ENCODE measurements at places on chromosomes 3 and 15.

DNA sequence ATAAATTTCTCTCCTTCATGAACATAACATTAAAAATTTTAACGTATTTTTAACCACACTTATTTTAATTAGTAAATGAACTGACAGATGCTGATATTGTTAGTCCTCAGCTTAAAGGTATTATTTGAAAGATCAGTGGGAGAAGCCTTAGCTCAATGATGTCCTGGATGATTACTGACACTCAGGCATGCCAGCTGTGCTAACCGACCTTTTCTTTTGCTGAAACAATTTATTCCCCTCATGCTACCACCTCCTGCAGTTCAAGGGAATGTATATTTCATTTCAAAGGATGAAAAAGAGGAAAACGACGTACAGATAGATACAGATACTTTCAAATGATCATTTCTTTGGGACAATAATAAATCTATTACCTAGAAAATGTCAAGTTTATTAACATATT lies 620.8 kb downstream of the FGF12 start:
- DNase-seq = no peak

GRCh38 chr3:48155122-48155521 lies 33.1 kb downstream of the CDC25A start:
- DNase-seq = peak; percentile 45

- no peak for DNase-seq
These were observed 150.2 kb upstream of the PTPRG start for GRCh38 chr3:61411009-61411662.

- DNase-seq = no peak
These were observed 46.9 kb downstream of the ADCY5 start for GRCh38 chr3:123401836-123402530.

DNA sequence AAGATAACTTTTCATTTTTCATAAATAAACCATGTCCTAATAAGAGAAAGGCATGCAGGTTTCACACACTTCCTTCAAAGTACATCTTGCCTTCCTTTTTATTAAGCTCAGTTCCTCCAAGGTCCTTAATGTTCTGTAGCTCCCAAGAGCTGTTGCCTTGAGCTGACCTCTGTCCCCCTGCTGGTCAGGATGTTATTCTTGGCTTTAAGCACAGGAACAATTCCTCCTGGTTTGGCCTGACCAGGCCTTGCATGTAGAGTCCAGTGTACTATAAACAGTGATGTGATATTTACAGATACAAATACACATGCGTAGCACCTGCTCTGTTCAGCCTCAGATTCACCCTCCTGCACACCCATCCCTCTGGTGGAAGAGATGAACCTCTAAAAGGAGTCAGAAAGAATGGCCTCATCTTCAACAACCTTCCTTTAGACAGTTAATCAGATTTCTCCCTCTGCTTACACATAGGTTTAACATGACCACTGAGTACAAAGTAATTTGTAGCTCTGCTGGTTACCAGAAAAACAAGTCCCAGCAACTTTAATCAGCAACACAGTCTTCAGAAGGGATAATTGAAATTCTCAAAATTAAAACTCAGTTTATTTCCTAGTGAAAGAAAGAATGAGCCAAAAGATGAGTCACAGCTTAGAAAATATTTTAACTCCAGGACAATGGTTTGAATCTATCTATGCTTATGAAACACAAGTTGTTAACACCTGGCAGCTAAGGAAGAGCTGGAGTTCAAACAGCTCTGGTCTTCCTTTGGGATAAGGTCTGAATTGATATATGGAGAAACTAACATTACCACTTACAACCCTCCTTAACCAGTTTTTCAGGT lies 46.5 kb downstream of the PTPN9 start:
- peak; percentile 66 for DNase-seq

DNA sequence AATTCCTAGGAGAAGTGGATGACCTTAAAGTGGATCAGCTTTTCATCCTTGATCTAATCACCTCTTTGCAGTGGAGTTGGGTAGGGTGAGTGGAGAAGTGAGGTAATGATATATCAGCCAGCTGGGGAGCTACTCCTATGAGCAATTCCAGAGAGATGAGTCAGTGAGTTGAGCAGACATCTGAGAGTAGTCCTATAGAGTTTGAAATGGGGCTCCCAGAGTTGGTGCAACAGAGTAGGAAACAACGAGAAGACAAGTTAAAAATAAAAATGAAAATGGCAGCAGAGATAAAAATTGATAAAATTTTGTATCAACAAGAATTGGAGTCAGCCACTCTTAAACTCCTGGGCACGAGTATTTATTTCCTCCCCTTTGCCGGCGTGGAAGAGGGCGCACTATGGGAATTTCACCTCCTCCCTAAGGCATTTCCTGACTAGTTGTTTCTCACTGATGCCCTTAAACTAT lies 150.8 kb upstream of the DPH6 start:
- peak; percentile 85 for DNase-seq

- no peak for DNase-seq
These were observed 35.5 kb downstream of the CLSTN2 start for GRCh38 chr3:139970526-139970925.

- DNase-seq = no peak
These were observed 27.1 kb downstream of the MRAS start for GRCh38 chr3:138375447-138375846.

DNA sequence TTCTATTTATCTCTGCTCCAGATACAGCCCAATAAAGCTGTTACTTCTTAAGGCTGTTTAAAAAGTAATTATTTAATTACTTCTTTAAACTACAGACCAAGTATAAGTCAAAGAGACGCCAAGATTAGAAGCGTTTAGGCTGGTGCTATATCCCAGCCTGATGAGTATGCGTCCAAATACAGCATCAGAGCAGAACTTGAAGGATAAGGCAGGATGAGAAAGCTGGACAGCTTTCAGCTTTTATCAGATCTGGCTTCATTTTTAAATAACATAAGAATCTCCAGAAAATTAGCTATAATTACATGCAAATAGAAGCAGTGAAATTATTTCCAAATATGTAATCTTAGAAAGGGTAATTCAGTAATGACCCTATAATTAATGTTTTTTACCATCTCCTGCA lies 110.3 kb upstream of the MYO5C start:
- DNase-seq = no peak

DNA sequence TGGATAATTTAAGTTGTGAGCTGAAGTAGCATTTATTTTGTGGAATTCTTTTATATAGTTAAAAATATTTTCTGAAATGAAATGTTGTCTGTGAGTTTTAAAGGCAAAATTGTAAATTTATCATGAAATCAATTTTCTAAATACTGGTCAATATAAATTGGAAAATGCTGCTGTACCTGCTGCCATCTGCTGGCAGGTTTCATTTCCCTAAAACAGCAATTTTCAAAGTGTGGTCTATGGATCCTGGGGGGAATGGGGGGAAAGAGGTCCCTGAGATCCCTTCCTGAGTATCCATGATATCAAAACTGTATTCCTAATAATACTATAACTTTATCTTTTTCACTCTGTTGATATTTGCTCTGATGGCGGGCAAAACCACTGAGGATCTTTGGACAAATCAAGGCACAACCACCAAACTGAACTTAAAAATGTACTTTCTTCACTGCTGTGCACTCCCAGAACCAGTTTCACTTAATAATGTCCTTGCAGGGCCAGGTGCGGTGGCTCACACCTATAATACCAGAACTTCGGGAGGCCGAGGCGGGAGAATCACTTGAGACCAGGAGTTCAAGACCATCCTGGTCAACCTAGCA lies 17.2 kb upstream of the CCR4 start:
- DNase-seq = peak; percentile 21

DNA sequence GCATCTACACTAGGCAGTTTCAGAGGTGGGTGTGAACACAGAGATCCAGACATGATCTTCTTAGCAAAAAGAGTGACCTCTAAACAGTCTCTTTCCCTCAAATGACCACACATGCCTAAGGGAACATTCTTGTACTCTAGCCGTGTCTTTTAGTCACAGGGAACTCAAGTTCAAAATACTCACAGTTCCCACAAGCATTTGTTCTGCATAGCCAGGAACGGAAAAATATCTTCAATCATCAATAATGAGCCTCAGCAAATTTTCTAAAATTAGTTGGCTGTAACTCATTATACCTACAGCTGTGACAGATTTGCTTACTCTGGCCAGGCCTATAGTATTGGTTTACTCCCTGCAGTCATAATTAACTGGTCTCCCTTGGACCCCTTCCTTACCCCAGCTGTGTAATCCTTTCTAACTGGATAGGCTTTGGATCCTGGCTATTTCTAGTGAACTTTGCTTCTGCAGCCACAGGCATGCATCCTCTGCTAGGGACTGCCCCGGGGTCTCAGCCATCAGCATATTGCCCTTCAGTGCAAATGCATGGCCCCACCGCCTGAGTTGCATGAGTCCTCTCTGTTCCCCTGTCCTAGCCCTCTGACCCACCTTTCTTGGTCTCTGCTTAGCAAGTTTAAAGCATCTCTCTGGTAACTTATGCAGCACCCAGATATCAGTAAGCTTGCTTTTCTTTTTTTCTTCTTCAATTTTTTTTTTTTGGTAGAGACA lies 56.0 kb upstream of the HACD2 start:
- DNase-seq = no peak
